A549 treated with Hydrocortisone at 1 μM for 4 hours (cell line): ENCODE measurements at places on chromosomes 6 and 20. TPM values are rescaled to one million over a fixed set of nuclear protein-coding genes. Genes with fewer than 3 reads are reported as not detected.

The SMLR1 gene
- total RNA-seq, result not detected in 5 replicates

The PDYN gene
- not detected in 5 replicates for total RNA-seq

The GPR6 gene
- not detected in 5 replicates for total RNA-seq

The SLC22A7 gene
- not detected in 5 replicates for total RNA-seq

The MYCT1 gene
- total RNA-seq, result 0.02 to 0.07 TPM in 2 of 5 replicates, not detected in the others

The PGBD1 gene
- total RNA-seq, result 4.5 to 5.7 TPM (median 5.1 TPM) in 5 replicates

The SLC22A1 gene
- total RNA-seq, result 1.4 to 2.2 TPM (median 2.0 TPM) in 5 replicates

The WASF1 gene
- 8.2 to 11.9 TPM (median 10.5 TPM) in 5 replicates for total RNA-seq
